T follicular helper cell (primary cell): ENCODE measurements at places on chromosomes 2 and 18.

GRCh38 chr2:56583796-56584315 is 400.1 kb downstream of the CCDC85A start:
- no peak for DNase-seq

GRCh38 chr2:178700922-178701342 is 106.3 kb downstream of the TTN start:
- no peak for DNase-seq

GRCh38 chr18:62125702-62126101 is 61.2 kb downstream of the PIGN start:
- no peak for DNase-seq

DNA sequence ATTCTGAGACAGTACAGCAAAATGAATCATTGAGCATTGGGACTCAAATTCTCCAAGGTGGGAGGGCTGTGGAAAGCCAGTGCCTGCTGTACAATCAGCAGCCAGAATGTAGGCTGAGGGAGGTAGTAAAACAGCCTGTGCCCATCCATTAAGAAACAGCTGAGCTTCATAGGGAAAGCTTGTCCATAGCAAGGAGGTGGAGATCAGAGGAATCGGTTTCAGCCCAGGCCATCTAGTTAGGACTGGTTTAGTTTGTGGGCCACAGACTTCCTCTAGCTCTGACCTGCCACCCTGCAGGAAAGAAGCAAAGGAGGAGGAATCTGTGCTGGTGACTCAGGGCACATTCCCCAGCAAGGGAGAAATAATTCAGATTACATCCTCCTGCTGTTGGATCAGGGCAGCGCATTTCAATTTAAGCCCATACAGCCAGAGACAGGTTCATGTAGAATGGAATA is 333.4 kb downstream of the SETBP1 start:
- no peak for DNase-seq

- no peak for DNase-seq
Measured at GRCh38 chr18:12652861-12653401, 5.0 kb downstream of the SPIRE1 start.

DNA sequence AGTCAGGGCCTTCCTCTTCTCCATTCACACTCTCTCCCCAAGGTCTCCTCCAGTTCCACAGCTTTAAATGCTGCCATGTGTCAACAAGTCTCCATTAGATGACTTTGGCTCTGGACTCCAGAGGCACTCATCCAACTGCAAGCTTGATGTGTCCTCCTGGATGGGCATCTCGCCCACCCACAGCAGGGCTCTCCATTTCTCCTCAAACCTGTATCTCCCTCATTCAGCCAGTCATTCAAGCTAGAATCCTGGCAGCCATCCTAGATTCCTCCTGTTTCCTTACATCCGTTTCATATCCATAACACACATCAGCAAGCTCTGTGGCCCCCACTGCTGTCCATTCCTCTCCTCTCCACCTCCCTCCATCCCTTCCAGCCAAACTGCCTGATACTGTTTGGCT is 88.4 kb upstream of the AFF3 start:
- no peak for DNase-seq
